SW 1271 (cell line): ENCODE measurements at places on chromosomes 11 and 22.

DNA sequence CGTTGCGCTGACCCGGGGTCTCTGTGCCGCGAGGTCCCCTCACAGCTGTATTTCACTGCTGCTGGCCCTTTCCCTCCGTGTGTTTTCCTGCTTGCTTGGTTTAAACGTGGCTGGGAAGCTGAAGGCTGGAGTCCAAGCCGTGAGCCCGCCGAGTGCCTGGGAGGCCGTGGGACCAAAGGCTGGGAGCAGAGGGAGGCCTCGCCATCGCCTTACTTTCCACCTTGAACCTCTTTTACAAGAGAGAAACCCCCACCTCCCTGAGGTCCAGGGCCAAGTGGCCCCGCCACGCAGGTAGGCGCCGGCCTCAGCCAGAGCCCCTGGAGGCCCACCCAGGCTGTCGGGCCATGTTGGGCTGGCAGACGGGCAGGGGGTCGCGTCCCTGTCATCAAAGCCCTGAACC lies 411.6 kb downstream of the TBC1D22A start:
- no peak for DNase-seq

- no peak for DNase-seq
Observed at GRCh38 chr11:123190518-123190917, 4.5 kb downstream of the CLMP start.

DNA sequence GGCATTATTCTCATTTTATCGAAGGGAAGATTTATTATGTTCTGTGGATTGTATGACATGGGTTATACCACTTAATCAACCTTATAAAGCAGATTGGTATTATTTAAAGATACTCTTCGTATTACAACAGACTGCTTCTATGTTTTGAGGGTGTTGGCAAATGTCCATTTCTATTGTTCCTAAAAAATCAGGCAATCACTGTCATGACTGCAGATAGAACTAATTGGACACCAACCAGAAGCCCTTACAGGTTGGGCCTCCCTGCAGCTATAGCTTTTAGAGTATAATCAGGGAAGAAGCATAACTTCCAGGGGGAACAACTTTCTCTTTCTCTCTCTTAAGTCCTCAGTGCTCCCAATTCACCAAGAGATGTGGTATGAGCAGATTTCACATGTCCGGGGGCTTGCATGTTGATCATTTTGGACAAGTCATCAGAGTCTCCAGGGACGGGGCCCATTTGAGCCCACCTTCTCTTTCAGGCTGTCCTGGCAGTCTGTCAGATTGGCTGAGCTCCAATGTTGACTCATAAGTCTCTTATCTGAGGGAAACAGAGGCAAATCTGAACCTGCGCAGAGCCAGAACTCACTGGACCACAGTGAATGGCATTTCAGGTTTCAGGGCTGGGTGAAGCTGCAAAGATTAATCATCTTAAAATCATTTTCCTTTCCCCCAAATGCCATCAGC lies 264.0 kb upstream of the CCDC90B start:
- no peak for DNase-seq

DNA sequence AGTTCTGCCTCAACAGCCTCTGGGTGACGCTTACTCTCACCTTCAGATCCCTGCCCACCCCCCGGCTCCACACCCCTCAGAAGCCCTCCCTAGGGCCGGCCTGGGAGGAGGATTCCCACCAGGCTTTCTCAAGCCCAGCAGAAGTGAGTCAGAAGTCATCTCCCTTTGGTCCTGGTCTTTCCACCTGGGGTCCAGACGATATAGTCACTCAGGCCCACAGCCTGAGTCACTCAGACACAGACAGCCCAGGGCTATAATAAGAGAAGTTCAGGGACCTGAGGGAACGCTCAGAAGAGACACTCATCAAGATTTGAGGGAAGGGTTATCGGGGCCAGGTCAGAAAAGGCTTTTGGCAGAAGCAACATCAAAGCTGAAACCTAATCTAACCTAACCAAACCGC lies 127.1 kb downstream of the SPATA19 start:
- no peak for DNase-seq

- DNase-seq = no peak
Observed at GRCh38 chr11:131186629-131187101, 183.8 kb upstream of the NTM start.

DNA sequence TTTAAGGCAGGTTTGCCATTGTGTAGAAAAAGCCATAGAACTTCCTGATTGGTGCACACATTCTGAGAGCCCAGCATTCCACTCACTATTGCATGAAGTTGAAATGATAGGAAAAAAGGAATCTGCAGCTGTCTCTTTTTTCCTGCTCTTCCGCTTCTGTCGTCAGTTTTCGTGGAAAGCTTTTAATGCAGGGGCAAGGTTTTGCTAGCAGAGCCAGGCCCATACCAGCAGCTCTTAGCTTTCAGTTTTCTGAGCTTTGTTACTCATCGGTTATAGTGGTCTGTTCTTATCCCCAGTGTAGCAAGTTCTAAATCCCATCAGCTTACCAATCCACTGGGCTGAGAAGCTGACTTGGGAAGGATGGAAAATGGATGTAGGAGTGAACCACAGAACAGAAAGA lies 162.9 kb upstream of the TTC12 start:
- DNase-seq = no peak

GRCh38 chr11:97078443-97078842 lies 688.6 kb downstream of the JRKL start:
- no peak for DNase-seq

GRCh38 chr11:102957953-102958352 lies 2.4 kb upstream of the MMP13 start:
- DNase-seq = no peak

GRCh38 chr22:28425211-28425610 lies 254.4 kb downstream of the TTC28 start:
- no peak for DNase-seq

DNA sequence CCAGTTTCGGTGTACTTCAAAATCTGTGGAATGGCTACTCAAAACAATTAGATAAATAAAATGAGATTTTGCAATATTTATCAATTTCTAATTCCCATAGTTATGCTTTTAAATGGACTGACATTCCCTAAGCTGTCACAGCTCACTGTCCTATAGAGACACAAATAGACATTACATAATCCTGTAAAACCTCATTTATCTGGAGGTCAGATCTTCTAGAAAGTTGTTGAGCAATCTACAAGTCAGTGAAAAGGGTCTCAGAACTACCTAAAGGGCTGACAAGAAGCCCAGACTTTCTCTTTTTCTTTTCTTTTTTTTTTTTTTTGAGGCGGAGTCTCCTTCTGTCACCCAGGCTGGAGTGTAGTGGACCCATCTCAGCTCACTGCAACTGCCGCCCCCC lies 12.0 kb downstream of the ALG8 start:
- no peak for DNase-seq
